Neural progenitor cell (in vitro differentiated cells): ENCODE measurements at places on chromosomes 2 and 18.

DNA sequence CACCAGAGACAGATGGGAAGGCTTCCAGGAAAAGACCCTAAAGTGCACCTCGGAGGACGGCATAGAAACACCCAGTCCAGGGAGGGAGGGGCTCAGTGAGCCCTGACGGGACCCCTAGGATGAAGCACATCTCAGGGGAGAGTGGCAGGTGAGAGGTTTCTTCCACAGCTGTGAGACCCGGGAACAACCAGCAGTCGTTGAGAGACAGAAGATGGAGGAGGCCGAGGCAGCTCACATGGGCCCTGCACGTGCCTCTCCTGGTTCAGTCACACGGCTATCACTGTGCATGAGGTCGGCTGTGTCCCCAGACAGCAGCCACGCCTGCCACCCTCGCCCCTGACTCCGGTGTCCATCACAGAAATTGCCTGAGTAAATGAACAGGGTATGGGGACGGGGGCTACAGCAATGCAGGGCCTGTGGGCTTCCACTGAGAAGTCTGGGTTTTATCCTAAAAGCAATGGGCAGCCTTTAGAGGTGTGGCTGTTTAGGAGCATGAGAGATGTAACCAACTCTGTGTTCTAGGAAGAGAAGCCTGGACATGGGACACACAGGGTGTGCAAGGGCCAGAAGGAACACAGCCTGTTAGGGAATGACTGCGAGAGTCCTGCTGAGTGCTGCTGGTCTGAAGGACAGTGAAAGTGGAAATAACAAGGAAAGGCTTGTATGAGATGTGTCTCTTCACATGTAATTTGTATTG, 102.0 kb downstream of the TMEM18 start:
- DNase-seq, result no peak

- peak; percentile 71 for DNase-seq
Measured at GRCh38 chr2:774436-774835, 97.2 kb upstream of the TMEM18 start.

DNA sequence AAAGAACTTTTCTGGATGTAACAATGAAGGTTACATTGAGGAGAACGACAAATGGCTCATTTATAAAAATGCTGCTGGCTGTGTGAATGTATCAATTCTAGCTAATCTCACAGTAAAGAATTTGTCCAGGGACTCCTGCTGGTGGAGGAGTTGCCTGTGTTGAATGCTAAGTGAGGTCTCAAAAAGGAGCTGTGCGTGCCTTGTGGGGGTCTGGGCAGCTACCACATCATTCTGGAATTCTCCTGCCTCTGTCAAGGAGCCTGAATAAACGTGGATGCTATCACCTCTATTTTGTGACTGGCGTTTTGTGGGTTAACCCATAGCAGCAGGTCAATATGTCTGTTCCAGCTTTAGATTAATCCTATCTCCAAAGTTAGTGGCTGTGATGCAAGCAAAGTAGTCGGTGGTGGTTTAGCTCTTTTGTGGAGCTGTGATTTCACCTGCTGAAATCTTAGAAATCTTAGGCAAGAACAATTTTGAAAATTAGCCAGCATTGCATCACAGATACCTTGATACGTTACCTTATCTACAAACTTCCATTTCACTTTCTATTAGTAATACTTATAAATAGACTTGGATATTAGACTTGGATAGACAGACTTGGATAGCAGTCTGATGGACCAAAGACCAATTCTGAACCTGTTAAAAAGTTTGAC, 96.8 kb downstream of the MTCL1 start:
- peak; percentile 24 for DNase-seq

DNA sequence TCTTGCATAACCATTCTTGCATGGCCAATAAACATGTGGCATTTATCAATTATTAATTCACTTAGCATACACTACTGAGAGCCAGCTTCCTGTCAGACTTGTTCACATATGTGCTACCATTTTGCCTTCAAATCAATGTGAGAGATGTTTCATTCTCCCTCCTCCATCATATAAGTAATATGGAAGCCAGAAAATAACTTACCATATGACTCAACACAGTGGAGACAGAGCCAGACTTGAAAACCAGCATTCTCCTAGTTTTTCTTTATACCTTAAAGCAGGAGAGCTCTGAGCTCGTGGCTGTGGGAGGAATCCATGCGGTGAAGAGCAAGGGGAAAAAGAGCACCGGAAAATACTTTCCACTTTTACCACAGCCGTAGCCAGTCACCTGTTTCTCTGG, 215.0 kb upstream of the LRATD1 start:
- no peak for DNase-seq

- DNase-seq, result no peak
Measured at GRCh38 chr2:8477552-8478470, 204.0 kb upstream of the ID2 start.

DNA sequence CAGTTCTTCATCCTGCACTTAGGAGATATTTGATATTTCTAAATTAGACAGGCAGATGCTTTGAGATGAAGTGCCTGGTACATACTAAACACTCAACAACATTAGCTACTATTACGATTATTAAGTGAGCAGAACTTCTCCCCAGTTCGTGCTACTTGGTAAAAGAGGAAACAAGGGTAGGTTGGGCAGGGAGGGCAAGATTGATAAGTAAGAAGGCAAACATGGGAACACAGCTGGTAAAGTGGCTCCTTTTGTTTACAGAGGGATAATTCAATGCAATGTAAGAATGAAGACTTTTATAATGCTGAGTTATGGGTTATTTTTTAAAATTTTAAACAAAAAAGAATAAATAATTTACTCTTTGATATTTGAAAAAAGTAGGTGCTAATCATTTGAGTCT, 15.9 kb upstream of the WIPF1 start:
- DNase-seq, result no peak

DNA sequence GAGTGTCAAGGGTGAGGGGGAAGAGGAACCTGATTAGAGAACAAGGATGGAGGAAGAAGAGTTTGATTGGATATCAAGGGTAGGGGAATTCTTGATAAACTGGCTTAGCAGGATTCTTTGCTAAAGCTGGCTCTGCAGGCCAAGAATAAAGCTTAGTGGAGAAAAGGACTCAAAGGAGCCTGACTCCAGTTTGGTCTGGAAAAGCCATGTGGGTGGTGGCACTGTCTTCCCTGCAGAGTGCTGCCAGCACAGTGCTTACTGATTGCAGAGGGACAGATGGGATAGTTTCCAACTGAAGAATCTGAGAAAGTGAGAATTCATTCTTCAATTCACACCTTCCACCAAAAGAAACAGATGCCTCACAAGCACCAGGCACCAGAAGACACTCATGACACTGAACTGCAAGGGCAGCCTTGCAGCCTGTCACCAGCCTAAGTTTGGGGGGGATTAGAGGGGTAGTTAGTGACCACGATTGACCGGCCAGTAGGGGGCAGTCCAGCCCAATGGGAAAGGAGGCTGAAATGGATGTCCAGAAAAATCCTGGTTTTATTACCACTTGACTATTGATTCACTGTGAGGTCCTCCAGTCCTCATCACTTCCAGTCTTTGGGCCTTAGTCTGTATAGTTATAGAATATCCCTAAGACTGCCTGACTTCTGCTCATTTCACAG, 334.5 kb downstream of the SMAD2 start:
- DNase-seq, result peak; percentile 28

GRCh38 chr18:32319084-32319483, 129.2 kb downstream of the MEP1B start:
- DNase-seq, result no peak

- DNase-seq, result no peak
Measured at GRCh38 chr2:144659731-144660275, 139.9 kb upstream of the ZEB2 start.

DNA sequence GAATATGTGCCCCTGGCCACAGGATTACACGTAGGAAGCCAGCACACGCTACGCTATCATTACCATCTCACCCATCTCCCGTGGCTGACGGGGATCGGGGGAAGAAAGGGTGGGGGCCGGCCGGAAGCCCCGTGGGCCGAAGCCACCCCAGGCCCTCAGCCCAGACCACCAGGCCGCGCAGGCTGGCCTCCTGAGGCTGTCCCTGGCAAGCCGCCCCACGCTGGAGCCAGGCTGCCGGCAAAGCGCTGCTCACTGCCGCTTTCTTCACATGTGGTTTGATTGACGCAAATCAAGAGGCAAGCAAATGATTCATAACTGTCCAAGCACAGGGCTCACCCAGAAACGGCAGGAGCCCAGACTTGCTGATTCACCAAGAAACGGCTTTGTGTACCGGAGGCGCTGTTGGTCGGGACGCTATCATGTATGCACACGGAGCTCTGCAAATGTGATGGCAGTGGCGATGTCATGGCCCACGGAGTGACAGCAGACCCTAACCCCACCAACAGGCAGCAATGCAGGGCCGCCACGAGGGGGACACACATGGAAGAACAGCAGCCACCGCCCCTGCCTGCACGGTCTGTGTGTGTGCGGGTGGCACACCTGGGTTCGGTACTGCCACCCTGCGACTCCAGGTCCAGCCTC, 125.7 kb downstream of the HDAC4 start:
- DNase-seq, result no peak

- DNase-seq, result no peak
Measured at GRCh38 chr2:2222931-2223330, 108.1 kb downstream of the MYT1L start.

- DNase-seq, result no peak
Measured at GRCh38 chr2:128710729-128711128, 392.1 kb upstream of the HS6ST1 start.

- DNase-seq, result no peak
Measured at GRCh38 chr2:175837046-175837445, 165.0 kb downstream of the LNPK start.

DNA sequence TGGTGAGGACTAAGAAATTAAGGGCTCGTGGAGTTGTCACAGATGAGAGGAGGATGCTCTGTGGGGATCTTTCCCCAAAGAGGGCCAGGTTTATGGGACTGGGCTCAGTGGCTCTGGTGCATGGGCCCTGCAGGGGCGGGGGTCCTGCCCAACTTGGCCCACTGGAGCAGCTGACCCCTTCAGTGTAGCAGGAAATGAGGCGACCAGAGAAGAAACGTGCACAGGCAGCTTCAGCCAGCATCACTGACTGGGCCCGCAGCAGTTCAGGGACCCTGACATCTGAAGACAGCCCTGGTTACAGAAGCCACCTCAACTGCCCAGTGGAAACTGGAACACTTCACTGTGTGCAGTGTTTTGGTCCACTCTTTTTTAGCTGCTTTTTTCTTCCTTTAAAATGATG, 72.8 kb downstream of the EMILIN2 start:
- no peak for DNase-seq

DNA sequence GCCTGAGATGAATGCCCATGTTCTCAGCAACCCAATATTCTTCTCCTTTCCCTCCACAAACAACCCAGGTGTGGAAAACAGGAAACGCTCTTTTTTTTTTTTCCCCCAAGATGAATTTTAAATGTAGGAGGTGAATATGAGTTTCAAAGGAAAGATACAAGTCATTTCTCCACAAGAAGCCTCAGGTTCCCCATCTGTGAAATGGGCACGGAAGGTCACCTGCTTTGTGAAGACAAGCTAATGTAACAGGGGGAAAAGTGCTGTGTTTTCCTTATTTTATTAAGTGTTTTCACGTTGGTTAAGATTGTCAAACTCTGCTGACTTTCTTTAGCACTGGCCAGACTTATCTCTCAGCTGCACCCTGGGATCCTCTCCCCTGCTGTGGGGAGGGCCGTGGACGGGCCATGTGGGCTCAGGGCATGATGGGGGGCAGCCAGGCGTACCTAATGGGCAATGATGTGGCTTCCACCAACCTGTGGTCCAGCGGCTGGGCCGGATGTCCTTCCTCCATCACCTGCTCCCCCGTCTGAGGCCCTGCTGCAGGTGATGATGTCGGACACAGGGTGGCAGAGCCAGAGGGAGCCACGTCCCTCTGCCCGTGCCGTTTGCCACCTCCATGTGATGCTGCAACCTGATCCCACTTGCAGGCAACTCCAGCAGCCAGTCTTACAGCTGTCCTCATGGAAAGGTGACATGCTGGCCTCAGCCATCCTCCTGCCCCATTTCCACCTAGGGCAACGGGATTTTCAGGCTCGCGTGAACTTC, 130.0 kb upstream of the PXDN start:
- no peak for DNase-seq

GRCh38 chr2:95159690-95160449, at the start of gene ZNF514:
TSS of gene ZNF514 (minus strand) at chr2:95159848. CDS start at chr2:95153253, 6,595 bp downstream.
- DNase-seq, result peak; percentile 92

DNA sequence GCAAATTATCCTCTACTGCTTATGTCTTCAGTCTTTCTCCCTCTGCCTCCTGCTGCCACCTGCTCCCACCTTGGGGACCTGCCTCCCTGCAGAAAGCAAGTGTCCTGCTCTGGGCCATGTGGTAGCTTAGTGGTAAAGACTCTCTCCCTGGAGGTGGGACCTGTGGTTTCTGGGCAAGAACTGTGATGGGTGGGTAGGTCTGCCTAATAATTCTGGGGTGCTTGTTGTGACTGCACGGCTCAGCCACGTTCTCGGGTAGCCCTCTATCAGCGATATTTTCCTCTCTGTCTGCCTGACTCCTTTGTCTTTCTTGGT, 16.4 kb upstream of the CD28 start:
- DNase-seq, result no peak

DNA sequence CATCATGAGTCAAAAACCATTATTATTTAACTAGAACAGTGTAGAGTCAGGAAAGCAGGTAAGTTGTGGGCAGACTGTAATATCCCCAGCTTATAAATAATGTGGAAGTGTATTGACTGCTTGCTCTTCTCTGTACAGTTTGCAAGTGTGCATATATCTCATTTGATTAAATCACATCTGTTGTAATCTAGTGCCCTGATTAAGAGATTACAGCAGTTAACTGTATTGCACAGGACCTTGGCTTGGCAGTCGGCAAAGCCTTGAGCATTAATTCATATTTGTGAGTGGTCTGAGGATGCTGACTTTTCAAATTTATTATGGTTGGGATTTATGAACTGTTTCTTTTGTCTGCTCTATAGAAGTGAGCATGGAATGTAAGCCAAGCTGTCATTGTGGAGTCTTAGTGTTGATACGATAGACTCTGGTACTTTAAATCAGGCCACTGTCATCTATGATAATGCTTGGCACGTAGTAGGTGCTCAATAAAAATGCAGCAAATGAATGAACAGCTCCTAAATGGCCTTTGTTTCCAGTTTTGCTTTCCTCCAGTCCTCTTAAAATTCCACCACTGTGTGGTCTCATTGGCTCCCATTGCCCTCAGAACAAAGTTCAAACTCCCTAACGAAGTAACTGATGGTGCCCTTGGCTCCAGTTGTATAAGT, 48.3 kb downstream of the RAB31 start:
- DNase-seq, result no peak

DNA sequence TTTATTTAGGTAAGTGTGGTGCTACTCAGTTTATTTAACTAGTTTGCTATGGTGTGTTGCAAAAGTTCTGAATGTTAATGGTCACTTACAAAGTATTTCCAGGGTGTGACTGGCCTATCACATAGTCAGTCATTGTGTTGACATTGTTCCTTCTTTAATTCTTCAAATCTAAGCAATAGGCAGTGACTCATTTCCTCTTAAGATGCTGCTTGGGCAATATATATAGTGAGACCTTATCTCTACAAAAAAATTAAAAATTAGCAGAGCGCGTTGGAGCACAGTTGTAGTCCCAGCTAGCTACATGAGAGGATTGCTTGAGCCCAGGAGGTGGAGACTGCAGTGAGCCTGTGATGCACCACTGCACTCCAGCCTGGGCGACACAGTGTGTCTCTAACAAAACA, 5.8 kb upstream of the CCDC88A start:
- no peak for DNase-seq
